ENCODE measurements at places on chromosomes 16 and 17.
A peak's percentile ranks its signal among the peaks of the same experiment; 100 is the strongest.

DNA sequence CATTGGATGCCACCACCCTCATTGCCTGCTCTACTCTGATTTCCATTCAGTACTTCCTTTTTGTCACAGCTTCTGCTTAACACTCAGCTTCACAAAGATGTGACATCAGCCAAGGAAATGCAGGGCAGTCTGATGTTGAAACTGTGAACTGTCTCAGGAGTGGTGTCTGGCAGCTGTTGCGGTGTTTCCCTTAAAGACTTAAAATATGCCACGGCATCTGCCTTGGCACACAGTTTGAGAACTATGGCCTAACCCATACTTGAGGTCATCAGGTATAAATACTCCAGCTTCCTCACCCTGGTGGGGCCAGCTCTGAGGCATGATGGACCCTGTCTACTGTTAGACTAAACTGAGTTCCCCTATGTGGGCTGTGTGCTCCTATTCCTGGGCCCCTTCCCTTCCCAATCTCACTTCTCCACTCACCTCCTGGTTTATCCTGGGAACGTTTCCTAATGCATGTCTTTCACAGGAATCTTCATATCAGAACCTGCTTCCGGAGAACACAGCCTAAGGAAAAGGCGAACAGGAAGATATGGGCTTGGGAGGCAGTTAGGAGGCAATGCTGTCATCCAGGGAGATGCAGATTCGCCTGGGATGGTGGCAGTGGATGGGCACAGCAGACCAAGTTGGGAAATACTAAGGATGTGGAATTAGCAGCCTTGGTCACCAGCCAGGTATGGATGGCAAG is 96.5 kb downstream of the WSCD1 start:
- no peak for DNase-seq

DNA sequence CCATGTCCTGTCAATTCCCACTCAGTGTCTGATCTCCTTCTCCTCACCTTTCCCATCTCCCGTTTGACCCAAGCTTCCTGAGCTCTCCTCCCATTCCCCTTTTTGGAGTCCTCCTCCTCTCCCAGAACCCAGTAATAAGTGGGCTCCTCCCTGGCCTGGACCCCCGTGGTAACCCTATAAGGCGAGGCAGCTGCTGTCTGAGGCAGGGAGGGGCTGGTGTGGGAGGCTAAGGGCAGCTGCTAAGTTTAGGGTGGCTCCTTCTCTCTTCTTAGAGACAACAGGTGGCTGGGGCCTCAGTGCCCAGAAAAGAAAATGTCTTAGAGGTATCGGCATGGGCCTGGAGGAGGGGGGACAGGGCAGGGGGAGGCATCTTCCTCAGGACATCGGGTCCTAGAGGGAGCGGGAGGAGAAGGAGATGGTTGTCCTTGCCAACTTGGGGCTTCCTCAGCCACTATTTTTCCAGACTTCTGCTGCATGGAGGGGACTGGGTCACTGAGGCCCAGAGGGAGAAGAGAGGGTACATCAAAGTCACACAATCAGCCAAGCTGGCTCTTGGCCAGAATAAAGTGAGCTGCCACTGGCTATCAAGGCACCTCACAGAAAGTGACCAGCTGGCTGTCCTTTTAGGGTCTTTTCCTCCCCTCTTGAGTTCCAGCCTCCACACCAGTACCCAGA is 1.9 kb upstream of the TBC1D10B start:
- DNase-seq = no peak

- no peak for DNase-seq
Measured at GRCh38 chr17:72107100-72107499, 13.7 kb upstream of the SOX9 start.

- DNase-seq = peak; percentile 5
Measured at GRCh38 chr17:51857052-51857597, 301.4 kb downstream of the CA10 start.

DNA sequence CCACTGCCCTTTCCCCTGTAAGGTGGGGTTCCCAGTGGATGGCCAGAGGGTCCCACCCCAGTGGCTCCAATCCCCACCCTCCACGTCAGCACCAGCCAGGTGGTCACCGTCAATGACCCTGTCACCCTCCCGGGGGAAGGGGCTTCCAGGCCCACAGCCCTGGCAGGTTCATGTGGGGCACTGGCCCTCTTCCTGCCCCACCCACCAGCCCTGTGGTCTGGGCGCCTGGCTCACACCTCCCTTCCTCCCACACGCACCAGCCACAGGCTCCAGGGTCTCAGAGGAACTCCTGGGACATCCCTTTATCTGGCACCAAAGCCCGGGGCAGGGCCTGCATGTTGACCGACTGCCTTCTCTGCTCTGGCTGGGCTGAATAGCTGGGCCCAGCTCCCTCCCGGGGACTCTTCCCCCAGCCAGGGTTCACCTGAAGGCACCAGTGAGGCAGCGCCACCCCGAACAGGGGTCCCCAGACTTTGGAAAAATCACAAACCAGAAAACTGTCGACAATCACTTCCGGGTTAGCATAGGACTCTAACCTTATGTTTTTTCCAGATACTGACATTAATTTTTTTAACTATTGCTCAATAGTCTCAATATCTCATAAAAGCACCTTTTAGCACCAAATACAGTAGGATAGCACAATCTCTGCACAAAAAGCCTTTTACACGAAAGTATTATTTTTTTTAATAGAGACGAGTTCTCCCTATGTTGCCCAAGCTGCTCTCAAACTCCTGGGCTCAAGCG is 21.9 kb upstream of the ZC3H18 start:
- DNase-seq = no peak

GRCh38 chr16:11252482-11252931 is 3.5 kb downstream of the SOCS1 start:
- no peak for DNase-seq

DNA sequence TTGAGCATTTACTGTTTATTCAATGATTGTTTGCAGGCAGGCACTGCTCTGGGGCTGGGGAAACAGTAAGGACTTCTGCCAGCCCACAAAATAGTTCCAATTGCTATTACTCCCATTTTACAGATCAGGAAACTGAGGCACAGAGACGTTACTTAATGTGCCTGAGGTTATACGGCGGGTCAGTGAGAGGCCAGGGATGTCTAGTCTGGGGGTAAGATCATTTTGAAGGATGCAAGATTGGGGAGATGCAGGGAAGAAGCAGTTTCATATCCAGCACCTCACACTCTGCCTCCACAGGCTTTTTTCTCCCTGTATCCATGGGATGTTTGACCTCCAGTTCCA is 46.5 kb downstream of the ABAT start:
- DNase-seq = no peak

DNA sequence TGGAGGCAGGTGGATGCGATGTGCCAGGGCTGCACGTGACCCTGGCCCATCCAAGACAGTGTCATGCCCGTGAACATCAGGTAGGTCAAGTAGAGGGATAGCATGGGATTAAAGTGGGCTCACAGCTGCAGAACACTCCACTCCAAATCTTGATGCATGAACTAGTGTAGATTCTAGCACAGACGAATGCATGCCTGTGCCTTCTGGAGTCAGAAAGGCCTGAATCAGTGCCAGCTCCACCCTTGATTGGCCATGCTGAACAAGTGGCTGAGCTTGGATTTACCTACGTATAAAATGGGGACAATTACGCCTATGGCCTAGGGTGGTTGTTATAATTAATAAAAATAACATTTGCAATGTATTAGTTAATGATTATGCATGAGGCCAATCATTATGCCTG is 10.6 kb downstream of the IRX3 start:
- no peak for DNase-seq

DNA sequence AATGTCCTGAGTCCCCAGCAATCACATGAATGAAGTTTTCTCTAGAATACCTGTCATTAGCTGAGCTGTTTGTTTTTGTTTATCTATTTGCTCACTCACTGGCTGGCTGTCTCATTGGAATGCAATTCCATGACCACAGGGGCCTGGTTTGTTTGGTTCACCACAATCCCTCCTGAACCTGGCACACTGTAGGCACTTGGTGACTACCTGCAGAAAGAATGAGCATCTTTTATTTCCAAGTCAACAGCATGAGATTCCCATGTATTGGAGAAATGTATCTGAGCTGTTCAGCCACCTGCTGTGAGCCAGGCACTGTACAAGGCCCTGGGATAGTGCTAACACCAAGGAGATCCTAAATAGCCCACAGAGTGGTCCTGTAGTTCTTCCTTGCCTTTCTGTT is 345.1 kb downstream of the XYLT1 start:
- peak; percentile 50 for DNase-seq

- no peak for DNase-seq
Measured at GRCh38 chr16:57319646-57320045, 35.2 kb upstream of the PLLP start.

DNA sequence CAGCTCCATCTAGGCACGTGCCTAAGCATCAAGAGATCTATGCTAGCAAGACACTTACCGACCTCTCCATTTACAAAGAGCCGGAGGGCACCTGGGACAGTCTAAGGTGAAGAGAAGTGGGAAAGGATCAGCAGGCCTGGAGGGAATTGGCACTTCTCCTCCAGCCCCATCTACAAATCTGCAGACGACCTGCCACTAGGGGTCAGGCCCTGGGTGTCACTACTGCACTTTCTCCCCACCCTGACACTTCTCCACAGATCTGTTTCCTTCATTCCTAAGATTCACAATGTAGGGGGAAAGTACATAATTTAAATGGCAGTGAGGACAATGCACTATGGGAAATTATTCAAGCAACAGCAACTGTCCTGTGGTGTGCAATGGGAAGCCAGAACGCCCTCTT is 8.1 kb downstream of the MKS1 start:
- DNase-seq = no peak

DNA sequence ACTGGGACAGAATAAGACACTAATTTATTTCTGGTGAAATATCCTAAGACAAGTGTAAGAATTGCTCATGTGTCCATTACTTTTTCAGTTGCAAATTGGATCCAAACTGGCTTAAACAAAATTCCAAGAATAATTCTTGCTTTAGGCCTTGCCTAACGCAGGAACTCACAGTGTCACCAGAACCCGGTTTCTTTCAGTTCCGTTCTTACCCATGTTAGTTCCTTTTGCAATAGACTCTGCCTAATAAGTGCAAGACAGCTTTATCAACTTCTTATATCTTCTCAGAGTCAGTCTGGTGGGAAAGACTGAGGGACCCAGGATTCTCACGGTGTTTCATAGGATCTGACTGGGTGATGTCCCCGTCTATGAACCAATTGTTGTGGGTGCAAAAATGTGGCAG is 24.7 kb downstream of the GDE1 start:
- DNase-seq = no peak

- no peak for DNase-seq
Measured at GRCh38 chr17:74875977-74876593, 3.3 kb upstream of the FDXR start.

DNA sequence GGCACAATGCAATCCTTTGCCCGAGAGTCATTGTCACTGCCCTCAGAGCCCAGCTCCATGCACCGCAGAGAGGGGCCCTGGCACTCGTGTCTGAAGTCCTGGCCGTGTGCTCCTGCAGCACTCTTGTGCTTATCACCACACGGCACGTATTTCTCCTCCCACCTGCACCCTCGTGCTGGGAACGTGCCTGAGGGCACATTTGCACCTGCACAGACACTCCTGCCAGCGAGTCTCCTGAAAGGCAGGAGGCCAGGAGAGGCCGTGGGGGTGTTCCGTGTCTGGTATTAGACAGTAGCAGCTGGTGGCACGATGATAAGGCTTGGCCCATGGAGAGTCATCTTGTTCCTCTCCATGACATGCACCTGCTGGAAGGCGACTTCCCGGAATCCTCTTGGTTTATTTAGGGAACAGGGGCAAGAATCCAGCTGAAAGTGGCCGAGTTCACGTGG is 3.4 kb upstream of the ACSF3 start:
- DNase-seq = no peak

DNA sequence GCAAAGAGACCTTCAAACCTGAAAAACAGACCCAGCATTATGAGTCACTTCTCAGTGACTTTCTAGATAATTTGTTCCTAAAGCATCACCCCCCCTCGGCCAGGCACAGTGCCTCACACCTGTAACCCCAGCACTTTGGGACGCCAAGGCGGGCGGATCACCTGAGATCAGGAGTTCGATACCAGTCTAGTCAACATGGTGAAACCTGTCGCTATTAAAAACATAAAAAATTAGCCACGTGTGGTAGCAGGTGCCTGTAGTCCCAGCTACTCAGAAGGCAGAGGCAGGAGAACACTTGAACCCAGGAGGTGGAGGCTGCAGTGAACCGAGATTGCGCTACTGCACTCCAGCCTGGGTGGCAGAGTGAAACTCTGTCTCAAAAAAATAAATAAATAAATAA is 24.3 kb upstream of the RNPS1 start:
- DNase-seq = no peak

DNA sequence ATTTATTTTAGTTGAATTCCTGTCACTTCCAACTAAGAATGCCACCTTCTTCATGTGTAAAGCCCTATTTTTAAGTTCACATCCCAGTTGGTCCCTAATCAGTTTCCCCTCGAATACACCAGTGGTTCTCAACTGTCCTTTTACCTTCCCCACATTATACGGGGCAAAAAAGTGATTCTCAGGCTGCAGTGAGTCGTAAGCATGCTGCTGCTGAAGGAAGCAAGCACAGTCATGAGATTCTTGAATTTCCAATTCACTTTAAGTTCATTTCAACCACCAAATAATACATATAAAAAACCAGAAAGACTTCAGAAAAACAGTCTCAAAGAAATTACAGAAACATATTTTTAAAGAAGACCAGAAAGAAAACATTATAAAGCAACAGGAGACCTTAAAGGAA is 47.9 kb downstream of the UBE2G1 start:
- peak; percentile 37 for DNase-seq

DNA sequence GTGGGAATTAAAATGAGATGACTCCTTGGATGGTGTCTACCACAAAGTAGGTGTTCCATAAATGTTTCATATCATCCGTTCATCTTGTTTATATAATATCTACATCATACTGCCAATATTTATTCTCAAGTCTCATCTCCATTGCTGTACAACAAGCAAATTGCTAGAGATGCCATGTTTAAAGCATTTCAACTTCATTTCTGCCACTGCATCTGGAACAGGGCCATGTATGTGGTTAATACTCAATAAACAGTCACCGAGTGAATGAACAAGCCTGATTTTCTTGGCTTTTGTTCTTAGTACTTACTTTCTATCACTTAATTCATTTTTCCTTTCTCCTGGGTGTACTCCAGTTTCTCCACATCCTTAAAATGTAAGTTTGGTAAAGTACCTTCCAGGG is 107.6 kb downstream of the KCNJ2 start:
- DNase-seq = peak; percentile 46

- DNase-seq = peak; percentile 40
Measured at GRCh38 chr16:1310832-1311200, 1.4 kb downstream of the UBE2I start.

GRCh38 chr16:81096715-81097208 is 567 bp upstream of the GCSH start:
- no peak for DNase-seq

GRCh38 chr17:82838386-82839063 is 1.3 kb downstream of the ZNF750 start:
- no peak for DNase-seq

- peak; percentile 40 for DNase-seq
Measured at GRCh38 chr17:80361495-80362220, 53.3 kb upstream of the ENDOV start.
